Fibroblast of pulmonary artery (primary cell): ENCODE measurements at places on chromosomes 4 and X.

- DNase-seq, result no peak
These were observed 396.4 kb upstream of the BOD1L1 start for GRCh38 chr4:14023896-14024295.

DNA sequence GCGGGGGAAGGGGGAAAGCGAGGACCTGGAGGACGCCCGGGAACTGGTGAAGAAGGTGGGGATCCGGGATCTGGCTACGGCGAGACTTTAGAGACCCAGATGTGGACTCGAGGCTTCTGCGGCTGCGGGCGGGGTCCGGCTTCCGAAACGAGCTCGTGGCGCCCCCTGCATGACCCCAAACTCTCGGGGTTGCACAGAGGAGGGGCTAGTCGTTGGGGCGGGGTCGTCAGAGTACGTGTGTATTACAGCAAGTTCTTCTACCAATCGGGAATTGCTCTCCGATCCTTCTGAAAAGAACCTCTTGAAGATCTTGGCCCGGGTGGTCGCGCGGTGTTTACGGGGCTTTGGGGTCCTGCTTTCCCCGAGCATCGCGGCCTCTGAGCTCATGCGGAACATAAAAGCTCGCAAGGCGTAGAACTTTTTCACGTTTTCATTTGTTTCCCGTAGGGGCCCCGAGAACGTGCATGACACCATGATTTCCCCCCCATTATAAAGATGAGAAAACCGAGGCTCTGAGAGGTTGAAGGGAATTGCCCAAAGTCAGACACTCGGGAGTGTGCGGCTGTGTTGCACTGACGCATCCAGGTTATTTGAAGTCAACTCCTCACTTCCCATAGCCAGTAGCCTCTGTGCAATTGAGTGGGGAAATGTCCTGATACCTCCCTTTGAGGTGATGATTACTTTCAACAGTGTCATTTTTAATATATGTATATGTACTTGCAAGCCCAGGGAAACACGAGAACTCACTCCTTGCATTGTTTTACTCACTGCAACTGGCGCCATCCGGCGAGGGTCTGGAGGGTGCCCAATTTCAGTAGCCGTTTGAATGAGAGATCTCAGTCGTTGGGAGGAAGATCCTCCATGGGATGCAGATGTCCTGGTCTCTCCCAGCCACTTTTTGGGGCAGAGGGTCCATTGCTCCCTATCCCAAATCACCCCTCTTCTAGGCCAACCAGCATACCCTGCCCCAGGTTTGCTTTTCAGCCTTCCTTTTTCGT is at the start of gene BEND4:
TSS of gene BEND4 (minus strand) at position 149 of the 998 bp plus-strand sequence. CDS start 512 bp downstream, outside the sequence.
- DNase-seq, result no peak

DNA sequence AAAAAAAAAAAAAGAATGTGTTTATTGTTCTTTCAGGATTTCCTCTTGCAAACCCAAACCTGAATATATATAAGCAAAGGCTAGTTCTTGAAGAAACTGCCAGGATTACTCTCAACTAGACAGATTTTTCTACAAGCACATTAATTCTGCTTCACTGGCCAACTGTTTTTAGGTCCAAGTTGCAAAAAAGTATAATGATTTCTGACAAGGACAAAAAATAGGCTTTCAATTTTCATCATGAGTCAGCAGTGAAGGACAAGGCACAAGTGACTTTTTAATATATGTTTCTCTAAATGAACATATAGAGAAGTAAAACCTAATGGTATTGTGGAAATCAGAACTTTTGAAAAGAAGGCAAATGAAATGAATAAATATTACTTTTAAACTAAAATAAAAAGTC is 73.7 kb downstream of the ELOVL6 start:
- no peak for DNase-seq

DNA sequence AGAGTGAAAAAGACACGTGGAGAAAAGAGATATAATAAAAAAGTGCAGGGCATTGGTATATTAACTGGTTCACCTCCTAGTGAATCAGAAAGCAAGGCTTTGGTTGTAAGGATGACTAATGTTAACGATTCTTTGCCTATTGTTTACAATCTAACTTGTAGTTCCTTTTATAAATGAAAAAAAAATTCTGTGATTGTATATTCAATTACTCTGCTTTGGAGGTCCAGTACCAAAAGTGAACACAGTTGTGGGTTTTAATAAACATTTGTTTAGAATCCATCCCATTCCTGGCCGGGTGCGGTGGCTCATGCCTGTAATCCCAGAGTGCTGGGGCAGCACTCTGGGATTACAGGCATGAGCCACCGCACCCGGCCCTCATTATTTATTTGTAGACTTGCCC is 36.9 kb upstream of the PRSS12 start:
- DNase-seq, result no peak

DNA sequence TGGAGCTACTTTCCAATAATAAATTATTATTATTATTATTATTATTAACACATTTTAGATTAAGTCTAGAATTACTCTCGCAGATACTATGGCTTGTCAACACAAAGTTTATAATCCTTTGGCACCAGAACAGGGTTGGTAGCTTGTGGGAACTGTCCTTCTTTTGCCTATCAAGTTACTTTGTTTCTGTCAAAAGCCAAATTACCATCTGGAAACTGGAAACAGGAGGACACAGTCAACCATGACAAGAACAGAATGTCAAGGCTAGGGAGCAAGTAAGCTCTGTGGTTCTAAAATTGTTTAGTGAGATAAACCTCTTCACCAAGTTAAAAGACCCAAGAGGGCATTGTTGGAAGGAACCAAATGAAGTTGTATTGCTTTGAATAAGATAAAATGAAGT is 42.5 kb downstream of the DGKK start:
- no peak for DNase-seq

DNA sequence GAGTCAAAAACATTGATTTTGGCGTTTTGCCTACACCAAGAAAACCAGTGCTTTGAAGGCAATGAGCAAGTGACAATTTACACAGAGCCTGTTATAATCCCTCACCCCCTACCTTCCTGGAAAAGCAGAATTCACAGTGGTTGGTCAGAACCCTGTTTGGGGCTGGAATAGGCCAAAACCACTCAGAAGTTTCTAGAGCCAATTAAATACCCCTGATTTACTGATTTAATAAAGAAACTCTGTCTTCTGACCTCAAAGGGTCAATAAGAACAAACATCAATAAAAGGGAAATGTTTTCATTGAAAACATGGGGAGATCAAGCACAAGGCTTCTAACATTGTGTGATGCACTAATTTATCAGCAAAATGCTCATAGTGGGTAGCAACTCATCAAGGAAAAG is 116.3 kb downstream of the UNC5C start:
- no peak for DNase-seq

- DNase-seq, result peak; percentile 53
These were observed 45.7 kb upstream of the GATB start for GRCh38 chr4:151806511-151806927.

- DNase-seq, result no peak
These were observed 630.3 kb upstream of the KLHL4 start for GRCh38 chrX:86887341-86887740.

GRCh38 chr4:1746919-1747602 is 25.7 kb downstream of the TACC3 start:
- no peak for DNase-seq

DNA sequence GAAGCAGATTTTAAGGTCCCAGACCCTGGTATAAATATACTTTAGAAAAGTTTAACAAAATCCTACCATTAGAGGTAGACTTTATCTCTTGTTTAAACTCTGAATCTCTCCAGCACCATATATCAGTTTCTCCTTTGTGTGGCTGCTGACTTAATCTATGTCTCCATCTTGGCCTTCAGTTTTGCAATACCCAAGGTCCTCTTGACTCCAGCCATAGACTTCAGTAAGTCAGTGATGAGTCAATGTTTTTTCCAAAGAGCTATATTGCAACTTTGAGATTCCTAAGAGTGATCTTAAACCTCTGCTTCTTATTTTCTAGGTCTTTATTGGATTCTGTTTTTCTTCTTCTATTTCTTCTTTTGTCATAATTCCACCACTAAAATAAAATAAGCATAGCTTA is 50.8 kb upstream of the ADGRL3 start:
- DNase-seq, result peak; percentile 57

- no peak for DNase-seq
These were observed 7.9 kb downstream of the MBTPS2 start for GRCh38 chrX:21847342-21847741.

DNA sequence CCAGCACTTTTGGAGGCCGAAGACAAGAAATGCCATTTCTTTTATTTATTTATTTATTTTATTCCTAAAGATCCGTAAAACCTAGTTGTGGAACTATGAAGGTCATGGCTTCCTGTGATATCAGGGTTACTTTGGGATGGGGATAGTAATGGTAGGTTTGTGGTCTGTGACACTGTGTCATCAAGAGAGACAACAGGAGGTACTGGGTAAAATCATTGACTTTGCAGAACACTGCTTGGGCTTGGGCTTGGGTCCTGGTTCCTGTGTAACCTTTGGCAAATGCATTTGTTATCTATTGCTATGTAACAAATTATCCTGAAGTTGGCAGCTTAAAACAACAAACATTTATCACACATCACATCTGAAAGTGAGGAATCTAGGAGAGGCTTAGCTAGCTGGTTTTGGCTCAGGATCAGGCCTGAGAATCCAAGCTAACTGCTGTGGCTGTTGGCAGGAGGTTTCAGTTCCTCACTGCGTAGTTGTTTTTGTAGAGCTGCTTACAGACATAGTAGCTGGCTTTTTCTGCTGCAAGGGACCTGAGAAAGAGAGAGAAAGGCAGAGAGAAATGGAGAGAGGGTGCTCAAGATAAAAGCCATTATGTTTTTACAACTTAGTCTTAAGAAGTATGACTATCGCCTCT is 576.4 kb upstream of the SLIT2 start:
- DNase-seq, result peak; percentile 39

DNA sequence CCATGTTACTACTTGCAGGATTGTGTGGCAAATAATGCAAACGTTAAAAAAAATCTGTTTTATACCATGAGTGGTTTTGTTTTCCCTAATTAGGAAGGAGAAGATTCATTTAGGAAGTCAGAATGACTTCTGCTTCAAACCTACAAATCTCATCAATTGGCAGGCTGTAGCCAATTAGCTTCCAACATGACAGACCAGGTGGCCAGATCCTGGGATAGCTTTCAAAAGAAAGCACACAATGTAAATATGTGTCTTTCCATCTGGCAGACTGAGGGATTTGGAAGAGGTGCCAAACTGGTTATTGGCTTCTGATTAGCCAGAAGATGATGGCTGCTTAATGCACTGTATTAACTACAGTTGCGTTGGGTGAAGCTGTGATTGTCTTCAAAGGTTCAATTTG is 432.8 kb downstream of the ANKRD50 start:
- no peak for DNase-seq

- peak; percentile 26 for DNase-seq
These were observed 32.8 kb downstream of the TRMT44 start for GRCh38 chr4:8473198-8473919.

GRCh38 chr4:155879767-155880166 is 13.7 kb upstream of the ASIC5 start:
- no peak for DNase-seq

DNA sequence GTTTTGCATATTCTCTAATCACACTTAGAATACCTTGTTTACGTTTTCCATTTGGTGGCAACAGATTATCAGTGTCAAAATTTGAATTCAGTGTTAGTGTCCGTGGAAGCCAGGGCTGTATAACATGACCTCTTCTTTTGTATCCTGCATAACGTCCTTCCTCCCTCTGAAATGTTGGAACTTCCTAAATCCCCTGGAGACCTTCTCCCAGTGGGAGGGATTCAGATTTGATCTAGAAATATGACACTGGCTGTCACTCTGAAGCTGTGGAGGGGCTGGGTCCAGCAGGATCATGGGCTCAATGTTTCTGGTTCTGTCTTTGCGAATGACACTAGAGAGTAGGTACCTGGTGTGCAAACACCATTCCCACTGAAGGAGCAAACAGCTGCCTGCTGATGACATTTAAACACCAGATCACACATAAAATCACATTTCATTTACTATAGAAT is 850 bp upstream of the CXCL3 start:
- DNase-seq, result peak; percentile 22

DNA sequence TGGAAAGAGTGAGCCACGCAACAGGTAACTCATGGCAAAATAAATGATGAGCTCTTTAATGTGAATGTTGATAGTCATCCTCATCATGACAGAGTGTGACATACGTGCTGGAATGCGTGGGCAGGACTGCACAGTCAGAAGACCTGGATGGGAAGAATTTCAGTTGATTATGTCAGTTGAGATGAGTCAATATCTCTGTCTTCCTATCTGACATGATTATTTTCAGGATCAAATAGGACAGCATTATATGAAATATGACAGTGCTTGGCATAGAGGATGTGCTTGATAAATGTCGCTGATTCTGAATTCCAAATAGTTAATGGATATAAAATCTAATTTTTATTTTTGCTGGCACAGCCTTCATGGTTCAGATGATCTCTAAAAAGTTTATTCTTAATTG is 95.1 kb downstream of the IL15 start:
- DNase-seq, result no peak

DNA sequence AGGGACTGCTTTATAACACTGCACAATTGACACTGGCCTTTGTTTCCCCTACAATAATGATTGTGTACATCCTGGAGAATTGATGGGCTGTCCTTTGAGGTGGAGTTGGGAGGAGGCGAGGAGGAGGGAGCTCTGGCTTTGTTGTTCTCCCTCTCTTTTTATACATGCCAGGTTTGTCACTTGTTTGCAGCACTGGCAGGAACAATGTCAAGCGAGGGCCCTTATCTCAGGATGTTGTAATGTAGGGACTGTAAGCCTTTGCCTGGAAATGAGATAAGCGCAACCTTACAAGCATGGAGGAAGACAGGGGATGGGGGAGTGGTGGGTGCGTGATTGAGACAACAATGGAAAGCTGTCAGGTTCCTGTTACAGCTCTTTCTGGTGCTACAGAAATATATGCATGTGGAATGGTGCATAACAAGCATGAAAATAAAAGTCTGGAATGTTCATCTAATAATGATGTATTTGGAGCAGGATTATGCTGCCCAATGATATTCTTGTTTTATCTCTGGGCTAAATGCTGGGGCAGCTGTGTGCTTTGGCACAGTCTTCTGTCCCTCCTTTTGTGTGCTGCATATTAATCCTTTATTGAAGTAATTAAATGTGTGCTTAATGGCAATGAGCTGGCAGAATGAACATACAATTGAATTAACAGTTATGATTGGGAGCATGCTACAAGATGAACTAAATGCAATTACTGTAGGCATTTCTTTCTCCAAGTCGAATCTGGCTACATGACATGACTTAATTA is 294.4 kb downstream of the GPAT3 start:
- peak; percentile 48 for DNase-seq

- DNase-seq, result no peak
These were observed 148.8 kb downstream of the CCNG2 start for GRCh38 chr4:77305766-77306165.

- no peak for DNase-seq
These were observed 10.3 kb downstream of the HADH start for GRCh38 chr4:107999932-108000539.

DNA sequence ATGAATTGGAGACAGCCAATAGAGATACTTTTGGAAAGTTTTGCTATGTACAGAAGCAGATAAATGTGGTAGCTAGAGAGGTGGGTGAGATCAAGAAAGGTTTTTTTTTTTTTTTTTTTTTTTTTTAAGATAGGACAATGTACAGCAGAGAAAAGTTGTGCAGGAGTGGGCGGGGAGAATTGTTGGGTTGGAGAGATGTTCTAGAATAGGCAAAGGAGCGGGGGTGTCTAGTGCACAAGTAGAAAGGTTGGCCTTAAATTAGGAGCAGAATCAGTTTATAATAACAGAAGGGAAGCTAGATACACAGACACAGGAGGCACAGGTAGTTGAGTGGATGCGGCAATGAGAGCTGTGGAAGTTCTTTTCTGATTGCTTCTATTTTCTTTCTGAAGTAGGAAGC is 66.2 kb upstream of the PGK1 start:
- no peak for DNase-seq
